ENCODE measurements at places on chromosomes 2 and 18. TPM values are rescaled to one million over a fixed set of nuclear protein-coding genes. Genes with fewer than 3 reads are reported as not detected.

DNA sequence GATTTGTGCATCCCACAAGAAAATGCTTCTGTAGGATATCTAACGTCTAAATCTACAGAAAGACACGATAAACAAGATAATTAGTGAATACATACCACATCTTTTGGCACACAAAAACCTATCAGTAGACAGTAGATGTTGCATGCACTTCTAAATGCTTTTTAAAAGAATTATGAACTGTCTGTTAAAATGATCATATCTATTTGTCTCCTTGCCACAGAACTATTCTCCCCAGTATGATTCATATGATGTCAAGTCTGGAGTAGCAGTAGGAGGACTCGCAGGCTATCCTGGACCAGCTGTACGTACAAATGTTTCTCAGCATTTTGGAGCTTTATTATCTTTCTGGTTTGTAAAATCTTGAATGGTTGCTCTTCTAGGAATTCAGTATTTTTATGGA lies 12.7 kb downstream of the COL3A1 start:
- DNase-seq = no peak

- no peak for DNase-seq
Observed at GRCh38 chr2:9145109-9145751, 61.4 kb upstream of the ASAP2 start.

DNA sequence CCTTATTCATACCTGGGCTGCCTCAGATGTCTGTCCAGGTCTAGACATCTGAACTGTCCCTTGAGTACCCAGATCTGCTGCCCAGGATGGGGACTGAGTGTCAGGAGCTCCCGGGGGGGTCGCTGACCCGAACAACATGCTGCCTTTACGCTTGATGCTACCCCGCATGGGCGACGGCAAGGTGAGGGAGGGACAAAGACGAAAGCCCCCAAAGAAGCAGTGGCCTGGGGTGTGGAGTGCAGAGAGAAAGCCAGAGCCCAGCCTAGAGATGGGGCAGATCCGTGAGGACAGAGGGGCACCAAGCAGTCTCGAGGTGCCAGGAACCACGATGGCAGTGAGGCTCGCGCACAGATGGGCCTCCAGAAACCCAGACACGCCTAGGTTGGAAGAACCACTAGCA lies 234.7 kb downstream of the ATAD2B start:
- no peak for DNase-seq

DNA sequence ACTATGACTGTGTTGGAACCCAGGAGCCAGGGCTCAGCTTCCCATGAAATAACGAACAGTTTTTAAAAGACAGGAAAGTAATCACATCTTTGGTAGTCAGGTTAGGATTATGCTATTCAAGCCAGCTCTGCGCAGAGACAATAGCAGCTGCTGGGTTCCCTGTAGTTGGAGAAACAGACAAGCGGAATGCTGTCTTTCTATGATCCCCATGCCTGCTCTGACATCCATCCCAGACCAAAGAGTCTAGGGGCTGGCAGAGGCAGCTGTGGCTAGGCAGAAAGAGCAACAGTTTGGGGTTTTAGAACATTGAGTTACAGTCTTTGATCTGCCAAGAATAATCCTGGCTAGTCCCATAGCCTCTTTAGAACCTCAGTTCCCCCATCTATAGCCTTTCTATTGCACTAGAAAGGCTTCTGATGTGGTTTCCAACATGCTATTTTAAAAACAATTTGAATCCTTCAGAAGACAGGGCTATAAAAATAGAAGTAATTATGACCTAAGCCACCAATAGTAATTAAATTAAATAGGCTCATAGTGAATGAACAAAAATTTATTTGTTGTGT lies 146.8 kb downstream of the MTX2 start:
- no peak for DNase-seq

- DNase-seq = no peak
Observed at GRCh38 chr2:39024833-39025232, 96.0 kb downstream of the SOS1 start.

GRCh38 chr2:50547521-50547920 lies 484.4 kb downstream of the NRXN1 start:
- DNase-seq = no peak

GRCh38 chr2:98242003-98242402 lies 104.3 kb upstream of the CNGA3 start:
- DNase-seq = no peak

DNA sequence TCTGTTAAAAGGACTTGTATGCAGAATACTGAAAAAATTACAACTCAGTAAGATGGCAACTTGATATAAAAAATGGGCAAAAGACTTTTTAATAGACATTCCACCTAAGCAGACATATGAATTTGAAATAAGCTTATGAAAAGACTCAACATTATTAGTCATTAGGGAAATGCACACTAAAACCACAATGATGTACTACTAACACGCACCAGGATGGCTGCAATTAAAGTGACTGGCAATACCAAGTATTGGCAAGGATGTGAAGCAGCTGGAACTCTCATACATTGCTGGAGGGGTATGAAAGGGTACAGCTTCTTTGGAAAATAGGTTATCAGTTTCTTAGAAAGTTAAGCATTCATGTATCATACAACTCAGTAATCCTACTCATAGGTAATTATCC lies 3.2 kb upstream of the ENOSF1 start:
- DNase-seq = no peak

DNA sequence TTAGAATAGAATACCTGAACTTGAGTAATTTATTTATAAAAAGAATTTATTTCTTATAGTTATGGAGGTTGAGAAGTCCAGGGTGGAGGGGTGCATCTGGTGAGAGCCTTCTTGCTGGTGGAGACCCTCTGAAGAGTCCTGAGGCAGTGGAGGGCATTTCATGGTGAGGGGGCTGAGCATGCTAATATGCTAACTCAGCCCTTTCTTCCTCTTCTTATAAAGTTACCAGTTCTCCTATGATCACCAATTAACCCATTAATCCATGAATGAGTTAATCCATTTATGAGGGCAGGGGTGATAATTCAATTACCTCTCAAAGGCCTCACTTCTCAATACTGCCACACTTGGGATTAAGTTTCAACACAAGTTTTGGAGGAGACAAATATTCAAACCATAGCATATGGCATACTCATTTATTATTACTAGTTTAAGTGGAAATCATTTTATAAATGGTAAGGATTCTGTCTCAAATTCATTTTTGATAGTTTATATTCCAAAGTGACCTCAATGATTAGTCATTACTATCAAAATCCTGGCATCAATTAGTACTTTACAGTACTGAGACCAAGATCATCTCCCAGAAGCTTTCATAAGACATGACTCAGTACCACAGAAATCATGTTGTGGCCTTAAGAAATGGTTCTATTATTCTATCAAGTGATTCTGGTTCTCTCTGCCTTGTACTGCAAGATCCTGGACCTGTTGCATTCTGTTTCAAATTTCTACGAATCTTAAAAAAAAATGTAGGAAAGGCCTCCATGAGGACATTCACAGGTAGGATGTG lies 5.5 kb downstream of the ZNF396 start:
- DNase-seq = no peak

GRCh38 chr2:136136931-136137330 lies 19.0 kb upstream of the CXCR4 start:
- no peak for DNase-seq

GRCh38 chr2:66442516-66443185 lies 7.7 kb downstream of the MEIS1 start:
- no peak for DNase-seq

GRCh38 chr2:9124231-9124741 lies 82.3 kb upstream of the ASAP2 start:
- DNase-seq = no peak

- DNase-seq = no peak
Observed at GRCh38 chr2:102056079-102056581, 64.4 kb downstream of the IL1R2 start.

DNA sequence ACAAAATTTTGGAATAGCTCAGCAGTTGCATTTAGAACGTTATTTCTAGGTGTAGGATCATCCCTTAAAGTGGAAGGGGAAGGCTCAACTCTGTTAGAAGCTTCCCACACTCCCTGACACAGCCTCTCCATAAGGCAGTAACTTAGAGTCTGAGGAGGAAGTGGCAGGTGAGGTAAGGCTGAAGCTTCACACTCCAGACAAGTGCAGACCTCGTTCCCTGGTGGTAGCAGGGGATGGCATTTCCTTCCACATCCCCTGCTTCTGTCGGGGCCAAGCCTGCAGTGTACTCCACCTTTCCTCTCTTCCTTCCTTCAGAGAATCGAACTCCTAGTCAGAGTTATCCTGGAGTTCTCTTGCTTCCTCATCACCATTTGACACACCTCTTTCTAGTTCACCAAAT lies 224.7 kb downstream of the CYRIA start:
- DNase-seq = no peak

GRCh38 chr2:224263571-224264043 lies 138.3 kb downstream of the FAM124B start:
- no peak for DNase-seq

DNA sequence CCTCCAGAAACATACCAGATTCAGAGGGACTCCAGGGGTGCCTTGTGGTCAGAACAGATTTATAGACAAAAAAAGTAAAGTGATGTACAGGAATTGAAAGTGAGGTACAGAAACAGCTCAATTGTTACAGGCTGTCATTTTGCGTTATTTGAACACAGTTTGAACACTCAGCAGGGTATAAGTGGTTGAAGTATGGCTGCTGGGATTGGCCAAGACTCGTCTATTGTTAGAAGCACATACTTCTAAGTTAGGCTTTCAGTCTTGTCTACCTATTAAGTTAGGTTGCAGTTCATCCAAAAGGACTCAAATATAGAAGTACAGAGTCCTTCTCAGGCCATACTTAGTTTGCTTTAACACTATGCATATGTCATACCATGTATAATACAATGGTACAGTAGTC lies 21.0 kb upstream of the GRB14 start:
- no peak for DNase-seq

DNA sequence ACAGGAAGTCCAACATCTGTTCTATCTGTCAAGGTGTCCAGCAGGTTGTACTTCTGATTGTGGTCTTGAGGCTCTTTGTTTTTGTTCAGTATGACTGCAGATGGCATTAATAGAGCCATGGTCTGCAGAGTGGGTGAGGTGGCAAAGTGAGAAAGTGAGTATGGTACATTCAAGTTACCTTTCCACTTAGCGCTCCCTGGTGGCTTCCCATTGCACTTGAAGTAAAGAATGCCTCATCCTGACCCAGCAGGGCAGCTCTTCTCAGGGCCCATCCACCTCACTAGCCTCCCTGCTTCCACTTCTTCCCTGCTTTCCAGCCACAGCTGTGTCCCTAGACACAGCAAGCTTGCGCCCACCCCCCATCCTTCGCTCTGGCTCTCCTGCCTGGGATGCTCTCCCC lies 148.0 kb upstream of the ALPP start:
- no peak for DNase-seq

DNA sequence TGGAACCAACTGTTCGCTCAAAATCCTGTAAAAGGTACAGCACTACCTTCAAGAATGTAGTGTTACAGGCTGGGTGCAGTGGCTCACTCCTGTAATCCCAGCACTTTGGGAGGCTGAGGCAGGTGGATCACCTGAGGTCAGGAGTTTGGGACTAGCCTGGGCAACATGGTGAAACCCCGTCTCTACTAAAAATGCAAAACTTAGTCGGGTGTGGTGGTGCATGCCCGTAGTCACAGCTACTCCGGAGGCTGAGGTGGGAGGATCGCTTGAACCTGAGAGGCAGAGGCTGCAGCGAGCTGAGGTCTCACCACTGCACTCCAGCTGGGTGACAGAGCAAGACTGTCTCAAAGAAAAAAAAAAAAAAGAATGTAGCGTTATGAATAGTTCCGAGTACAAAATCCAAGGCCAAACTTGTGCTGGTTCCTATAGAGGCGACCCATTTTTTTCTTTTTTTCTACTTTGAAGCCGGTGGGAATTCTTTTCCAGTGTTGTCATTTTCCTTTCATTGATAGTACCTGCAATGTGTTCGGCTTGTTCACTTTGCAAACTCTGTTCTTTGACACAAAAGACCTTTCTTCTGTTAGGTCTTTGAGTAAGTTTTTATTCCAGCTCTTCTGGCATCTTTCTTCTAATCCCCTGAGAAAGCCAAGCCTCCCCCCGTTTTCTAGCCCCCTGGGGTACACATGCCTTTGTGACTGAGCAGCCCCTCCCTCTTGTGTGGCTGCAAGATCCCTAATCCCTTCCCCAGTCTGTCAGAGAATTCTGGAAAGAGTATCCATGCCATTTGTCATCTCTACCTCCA lies 25.1 kb downstream of the INPP5D start:
- no peak for DNase-seq

- DNase-seq = no peak
Observed at GRCh38 chr2:223692191-223692947, 90.2 kb upstream of the SCG2 start.

DNA sequence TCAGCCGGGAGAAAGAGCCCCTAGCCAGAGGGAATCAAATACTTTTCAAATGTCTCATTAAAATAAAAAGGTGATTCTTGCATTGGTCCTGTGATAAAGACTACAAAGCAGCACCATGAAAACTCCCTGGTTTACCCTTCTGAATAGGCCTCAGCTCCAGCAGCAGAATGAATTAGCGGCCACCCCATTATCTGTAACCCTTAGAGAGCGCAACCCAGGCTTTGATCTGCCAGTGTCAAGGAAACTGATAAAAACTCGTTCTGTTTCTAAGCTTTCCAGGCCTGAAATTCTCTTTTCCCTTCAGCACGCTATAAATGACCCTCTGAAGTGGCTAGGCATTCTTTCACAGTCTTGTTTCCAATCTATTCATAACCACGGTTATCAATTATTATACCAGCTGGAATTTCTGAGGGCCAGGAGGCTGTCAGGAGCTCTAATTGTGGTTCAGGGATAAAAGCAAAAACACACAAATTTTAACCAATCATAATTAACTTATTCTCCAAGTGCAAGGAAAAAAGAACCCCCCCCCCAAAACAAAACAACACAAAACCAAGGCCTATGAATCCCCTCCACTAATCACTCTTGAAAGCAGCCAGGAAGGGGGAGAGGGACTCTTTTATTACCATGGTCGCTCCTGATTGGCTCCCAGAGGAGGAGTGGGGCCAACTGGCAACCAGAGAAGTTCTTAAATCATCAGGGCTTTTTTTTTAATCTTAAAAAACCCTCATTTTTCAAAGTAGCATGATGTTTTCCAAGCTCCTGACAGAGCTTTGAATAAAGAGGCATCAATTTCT lies 258.9 kb downstream of the CYRIA start:
- DNase-seq = no peak

DNA sequence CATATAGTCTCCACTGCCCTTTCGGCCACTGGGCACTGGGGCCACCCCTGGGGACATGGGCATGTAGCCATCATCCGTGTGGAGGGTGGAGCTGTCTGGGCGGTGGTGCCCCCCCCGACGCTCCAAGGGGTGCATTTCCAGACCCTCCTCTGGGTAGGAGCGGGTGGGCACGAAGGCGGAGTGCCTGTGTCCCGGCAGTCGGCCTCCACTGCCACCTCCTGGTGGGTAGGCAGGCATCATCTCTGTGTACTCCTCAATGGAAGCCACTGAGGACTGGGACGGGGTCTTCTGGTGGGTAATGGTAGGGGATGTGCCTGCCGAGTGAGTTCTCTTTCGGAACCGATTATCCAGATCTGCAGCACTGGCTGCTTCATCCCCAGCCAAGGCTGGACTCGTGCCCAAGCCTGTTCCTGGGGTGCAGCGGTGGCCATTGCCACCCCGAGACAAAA lies 2.8 kb downstream of the IRS1 start:
- DNase-seq = peak; percentile 49

- no peak for DNase-seq
Observed at GRCh38 chr2:15009681-15010080, 377.2 kb downstream of the LRATD1 start.

Gene SCTR
- 1.2 TPM for total RNA-seq

Gene TNS1
- 828 TPM for total RNA-seq

Gene C2orf15
- not detected for total RNA-seq

Gene POTEC
- total RNA-seq = not detected

Gene HSBP1L1
- total RNA-seq = 12.2 TPM

Gene DNAJC5G
- 1.2 TPM for total RNA-seq

Gene NXPH2
- total RNA-seq = not detected

Gene MC5R
- total RNA-seq = not detected

Gene CMPK2
- 3.2 TPM for total RNA-seq

Gene CFAP221
- total RNA-seq = 1.0 TPM

Gene FHOD3
- 346 TPM for total RNA-seq

Data from left ventricle myocardium inferior (tissue), 1 donor.